ENCODE measurements at places on chromosomes 1 and 21.

DNA sequence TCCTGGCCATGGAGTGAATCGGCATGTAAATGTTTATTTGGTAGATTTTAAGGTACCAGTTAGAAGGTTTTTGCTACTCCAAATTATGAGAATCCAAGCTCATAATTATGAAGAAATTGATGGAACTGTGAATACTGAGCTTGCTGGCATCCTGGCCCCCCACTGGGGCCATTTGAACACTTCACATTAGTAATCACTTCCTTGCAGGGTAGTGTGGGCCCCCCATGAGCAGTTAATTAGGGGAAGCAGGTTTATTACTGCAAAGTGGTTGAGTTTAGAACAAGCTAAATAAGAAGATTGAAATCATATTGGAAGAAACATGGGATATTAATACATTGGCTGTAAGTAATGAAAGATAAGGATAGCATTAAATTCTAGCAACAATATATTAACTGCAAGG is 86.7 kb downstream of the S1PR1 start:
- DNase-seq = no peak

DNA sequence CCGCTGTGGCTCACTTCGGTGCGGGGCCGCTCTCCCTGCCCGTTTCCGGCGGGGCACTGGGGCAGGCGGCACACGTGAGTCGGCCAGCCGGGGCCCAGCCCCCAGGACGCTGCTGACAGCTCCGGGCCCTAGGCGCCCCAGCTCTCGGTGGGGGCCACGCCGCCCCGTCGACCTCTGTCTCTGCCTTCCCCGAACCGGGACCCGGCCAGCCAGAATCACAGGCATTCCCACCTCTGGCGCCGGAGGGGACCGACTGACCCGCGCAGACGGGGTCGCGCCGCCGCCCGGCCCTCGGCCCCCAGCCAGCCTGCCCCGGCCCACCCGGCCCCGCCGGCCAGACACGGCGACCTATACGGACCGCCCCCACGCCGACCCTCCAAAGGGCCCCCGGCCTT is 755 bp downstream of the SCMH1 start:
- no peak for DNase-seq

- DNase-seq = no peak
Measured at GRCh38 chr1:153510984-153511410, 24.8 kb downstream of the S100A6 start.

GRCh38 chr1:242690849-242691609 is 166.5 kb upstream of the PLD5 start:
- DNase-seq = no peak

DNA sequence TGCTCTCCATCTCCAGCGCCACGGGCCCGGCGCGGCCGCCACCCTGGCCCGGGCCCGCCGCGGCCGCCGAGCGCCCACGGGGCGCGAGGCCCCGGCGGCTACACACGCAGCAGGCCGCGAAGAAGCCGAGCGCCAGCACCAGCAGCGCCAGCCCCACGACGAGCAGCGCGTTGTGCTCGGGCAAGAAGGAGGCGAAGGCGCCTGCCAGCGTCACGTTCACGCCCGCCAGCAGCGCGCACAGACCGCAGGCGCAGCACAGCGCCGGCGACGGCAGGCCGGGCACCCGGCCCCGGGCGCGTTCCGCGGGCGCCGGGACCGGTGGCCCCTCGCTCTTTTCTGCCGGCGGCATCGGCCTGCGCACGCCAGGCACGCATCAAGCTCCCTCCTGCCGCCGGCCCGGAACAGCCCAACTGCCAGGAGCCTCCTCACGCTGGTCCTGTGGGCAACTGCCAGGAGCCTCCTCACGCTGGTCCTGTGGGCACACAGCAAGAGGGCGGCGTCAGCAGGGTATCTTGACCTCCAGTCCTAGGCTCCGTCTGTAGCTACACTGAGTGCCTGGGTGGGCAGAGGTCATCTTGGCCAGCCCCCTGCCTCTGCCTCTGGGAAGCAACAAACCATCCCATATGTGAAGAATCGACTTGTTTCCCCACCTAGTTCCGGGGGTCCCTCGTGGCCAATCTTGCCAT is 18.1 kb downstream of the KNCN start:
- DNase-seq = no peak

DNA sequence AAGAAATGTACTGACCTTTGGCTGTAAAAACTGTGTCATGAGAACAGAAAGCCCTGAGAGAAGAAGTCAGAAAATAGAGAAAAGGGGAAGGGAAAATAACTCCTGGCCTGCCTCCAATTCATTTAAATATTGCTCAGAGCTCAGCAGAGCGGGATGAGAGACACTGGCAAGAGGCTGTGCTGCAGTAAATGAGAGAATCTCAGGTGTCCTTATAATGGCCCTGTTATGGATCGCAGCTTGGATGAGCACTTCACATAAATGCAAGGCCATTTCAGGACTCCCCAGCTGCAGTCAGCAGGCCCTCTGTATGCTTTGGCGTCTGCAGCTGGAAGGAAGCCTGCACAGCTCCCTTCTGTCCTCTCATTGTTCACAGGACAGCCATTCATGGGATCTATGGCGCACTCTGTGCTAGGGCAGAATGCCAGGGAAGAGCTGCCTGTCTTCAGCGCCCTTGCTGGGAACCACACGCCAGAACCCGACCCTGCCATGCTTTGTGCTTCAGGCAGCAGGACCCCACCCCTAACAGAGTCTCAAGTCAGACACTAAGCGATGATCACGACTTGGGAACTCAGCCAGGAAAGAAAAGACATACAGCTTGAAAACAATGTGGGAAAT is 20.7 kb upstream of the ABCB10 start:
- no peak for DNase-seq

GRCh38 chr1:230661976-230662375 is 19.7 kb downstream of the COG2 start:
- DNase-seq = no peak

Data from thoracic aorta (tissue), 2 donors.